ENCODE measurements at places on chromosomes 6 and 20. TPM values are rescaled to one million over a fixed set of nuclear protein-coding genes. Genes with fewer than 3 reads are reported as not detected.

Gene SLC35D3
- 0.10 TPM for polyA plus RNA-seq

Gene ADGB
- polyA plus RNA-seq: 0.98 TPM

Gene MLIP
- polyA plus RNA-seq: 0.51 TPM

Gene TCP11
- 2.0 TPM for polyA plus RNA-seq

Gene RAE1
- polyA plus RNA-seq: 58.3 TPM

Gene OXT
- polyA plus RNA-seq: 0.51 TPM

Gene ATP5F1E
- 242 TPM for polyA plus RNA-seq

Gene MUC22
- polyA plus RNA-seq: not detected

Gene GLP1R
- 0.86 TPM for polyA plus RNA-seq

Gene LY6G6F
- 0.81 TPM for polyA plus RNA-seq

Gene EMILIN3
- 12.6 TPM for polyA plus RNA-seq

Gene ZNF337
- 39.8 TPM for polyA plus RNA-seq

Gene TCF19
- 18.0 TPM for polyA plus RNA-seq

Gene RBPJL
- not detected for polyA plus RNA-seq

Gene FAM83B
- polyA plus RNA-seq: 7.0 TPM

Gene TREM2
- 0.55 TPM for polyA plus RNA-seq

Gene RNF144B
- 16.7 TPM for polyA plus RNA-seq

Gene C20orf202
- polyA plus RNA-seq: 0.33 TPM

Gene TMC2
- 0.43 TPM for polyA plus RNA-seq
